ENCODE measurements at places on chromosomes 12 and 14.

DNA sequence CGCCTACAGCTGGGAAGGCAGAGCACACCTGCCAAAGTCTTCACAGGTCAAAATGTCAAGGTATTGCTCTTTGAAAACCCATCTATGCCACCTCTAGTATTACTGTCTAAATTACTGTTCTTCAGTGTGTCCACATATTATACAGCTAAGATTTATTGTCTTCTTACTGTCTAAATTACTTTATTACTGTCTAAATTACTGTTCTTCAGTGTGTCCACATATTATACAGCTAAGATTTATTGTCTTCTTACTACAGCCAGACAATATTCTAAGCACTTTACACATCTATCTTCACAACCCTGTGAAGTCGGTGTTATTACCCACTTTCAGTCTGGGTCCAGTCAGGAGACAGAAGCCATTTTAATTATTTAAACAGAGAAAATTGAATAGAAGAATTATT is 173.9 kb downstream of the MYRFL start:
- DNase-seq = no peak

DNA sequence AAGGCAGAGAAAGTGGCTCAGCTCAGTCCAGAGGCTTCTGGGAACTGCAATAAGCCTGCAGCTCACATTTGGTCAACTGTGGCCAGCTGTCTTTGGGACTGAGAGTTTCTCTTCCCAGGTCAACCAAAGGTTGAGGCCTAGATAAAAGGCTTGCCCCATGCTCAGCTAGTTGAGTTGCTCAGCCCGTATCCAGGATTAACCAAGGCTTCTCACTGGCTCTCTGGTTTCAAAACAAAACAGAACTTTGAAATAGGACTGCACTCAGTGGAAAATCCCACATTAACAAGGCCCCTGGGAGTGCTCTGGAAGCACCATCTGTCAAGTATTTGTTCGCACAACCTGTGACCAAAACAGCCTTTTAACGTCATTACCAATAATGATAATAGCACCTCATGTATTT is 40.3 kb upstream of the NUAK1 start:
- no peak for DNase-seq

DNA sequence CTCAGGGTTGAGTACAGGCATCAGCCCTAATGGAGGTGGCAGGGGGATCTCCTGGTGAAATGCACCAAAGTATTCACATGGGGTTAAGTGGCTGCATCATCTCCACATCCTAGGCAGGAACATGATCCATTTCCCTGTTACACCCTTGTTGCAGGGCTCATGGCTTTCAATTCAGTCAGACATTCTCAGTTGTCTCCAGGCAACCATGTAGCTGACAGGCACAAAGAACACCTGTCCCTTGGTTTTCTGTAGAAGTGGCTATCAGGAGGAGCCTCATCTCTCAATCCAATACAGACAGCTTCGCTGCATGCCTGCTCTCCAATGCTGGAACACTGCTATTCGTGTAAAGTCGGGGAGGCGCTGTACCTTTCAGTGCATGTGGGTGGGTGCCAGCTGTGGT is 299.0 kb upstream of the FOXG1 start:
- no peak for DNase-seq

GRCh38 chr12:47992776-47993175 is 11.5 kb downstream of the COL2A1 start:
- no peak for DNase-seq

- no peak for DNase-seq
These were observed 10.4 kb upstream of the BDKRB2 start for GRCh38 chr14:96194262-96194656.

DNA sequence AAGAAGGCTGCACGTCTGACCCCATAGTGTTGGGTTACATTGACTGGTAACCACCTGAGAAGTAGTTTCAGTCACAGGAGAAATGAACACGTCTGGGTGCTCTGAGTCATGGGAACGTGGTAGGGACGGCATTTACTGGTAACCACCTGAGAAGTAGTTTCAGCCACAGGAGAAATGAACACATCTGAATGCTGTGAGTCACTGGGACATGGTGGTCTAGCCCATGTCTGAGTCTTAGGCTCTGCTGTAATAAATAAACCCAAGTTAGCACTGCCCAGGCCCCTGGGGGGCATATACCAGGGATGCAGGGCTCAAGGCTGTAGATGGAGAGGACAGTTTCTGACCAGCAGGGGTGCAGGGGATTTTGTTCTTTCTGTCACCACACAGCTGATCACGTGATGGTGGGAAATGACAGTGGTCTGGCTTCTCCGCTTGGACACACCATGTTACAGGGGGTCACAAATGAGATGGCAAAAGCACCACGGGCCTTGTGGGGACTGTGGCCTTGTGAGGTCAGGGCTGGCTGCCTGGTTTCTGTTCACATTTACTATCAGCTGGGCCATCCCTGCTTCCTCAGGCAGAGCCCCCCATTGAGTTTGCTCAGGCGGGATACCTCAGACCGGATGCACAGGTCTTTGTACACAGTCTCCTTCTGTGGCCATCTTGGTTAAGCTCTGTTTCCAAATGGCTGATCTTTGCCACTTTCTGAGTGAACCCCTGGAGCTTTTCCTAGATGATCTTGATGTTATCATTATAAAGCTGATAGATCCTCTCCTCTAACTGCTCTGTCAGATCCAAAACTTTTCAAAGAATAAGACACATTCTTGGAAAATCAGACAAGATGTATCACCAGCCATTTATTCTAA is 9.8 kb upstream of the C12orf42 start:
- no peak for DNase-seq

DNA sequence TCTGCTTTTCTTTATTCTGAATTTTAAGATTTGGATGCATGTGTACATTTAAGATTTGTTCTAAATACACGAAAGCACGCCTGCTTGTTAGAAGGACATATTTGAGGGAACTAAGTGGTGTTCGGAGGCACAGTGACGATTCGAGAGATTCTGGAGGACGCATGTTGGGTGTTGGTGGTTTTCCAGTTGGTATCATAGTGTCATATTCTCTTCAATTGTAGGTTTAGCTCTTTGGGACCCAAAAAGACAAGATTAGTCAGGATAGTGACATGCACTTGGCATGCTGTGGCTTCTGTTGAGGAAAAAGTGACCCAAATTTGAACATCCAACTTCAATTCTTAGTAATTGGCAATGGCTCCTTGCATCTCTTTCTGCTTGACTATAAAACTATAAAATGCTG is 30.1 kb downstream of the PRKCH start:
- no peak for DNase-seq

- no peak for DNase-seq
These were observed 48.6 kb upstream of the STAC3 start for GRCh38 chr12:57299514-57300016.

Data from CD4-positive, alpha-beta T cell (primary cell).